ENCODE measurements at places on chromosomes 4 and X. TPM values are rescaled to one million over a fixed set of nuclear protein-coding genes. Genes with fewer than 3 reads are reported as not detected.

DNA sequence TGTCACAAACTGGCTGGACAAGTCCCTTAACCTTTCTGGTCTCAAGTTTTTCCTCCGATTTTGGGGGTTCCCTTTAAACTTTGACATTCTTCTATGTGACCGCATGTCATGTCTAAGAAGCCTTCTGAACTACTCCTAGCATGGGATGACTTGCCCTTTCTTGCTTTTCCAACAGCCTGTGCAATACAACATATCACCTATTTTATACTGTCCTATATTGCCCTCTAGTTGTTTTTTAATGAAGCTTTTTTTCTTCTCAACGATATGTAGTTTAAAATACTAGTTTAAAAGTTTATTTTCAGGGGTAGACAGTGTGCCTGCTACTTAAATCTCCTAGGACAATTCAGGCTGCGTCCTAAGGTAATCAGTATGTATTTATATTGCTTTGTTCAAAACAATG, 1.0 kb upstream of the IGBP1 start:
- DNase-seq: no peak

- DNase-seq: no peak
These were observed 88.6 kb downstream of the GSTCD start for GRCh38 chr4:105797225-105797624.

- no peak for DNase-seq
These were observed 18.8 kb upstream of the SYNPO2 start for GRCh38 chr4:118869808-118870342.

- DNase-seq: no peak
These were observed 758 bp downstream of the IQSEC2 start for GRCh38 chrX:53280331-53281320.

GRCh38 chr4:39422247-39422646, 15.5 kb downstream of the KLB start:
- DNase-seq: no peak

- no peak for DNase-seq
These were observed 67.8 kb downstream of the HOPX start for GRCh38 chr4:56613101-56613862.

DNA sequence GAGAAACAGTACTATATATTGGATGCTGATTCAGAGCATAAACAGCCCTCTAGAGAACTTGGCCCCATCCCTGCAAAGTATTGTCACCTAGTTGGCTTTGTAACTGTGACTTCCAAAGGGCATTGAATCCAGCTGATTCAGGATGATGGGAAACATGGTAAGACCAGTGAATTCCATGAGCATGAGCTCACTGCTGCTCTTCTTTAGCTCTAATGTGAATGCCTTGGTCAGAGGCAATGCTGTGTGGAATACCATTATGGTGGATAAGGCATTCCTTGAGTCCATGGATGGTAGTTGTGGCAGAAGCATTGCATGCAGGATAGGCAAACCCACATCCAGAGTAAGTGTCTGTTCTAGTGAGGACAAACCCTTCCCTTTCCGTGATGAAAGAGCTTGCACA, 365.6 kb upstream of the EDA2R start:
- no peak for DNase-seq

GRCh38 chrX:9958183-9958582, 9.0 kb upstream of the CLDN34 start:
- no peak for DNase-seq

The RTL3 gene
- not detected for total RNA-seq

- no peak for DNase-seq
These were observed 7.0 kb upstream of the BEND4 start for GRCh38 chr4:42159271-42160001.

- no peak for DNase-seq
These were observed 37.8 kb downstream of the PCDH10 start for GRCh38 chr4:133186845-133187244.

DNA sequence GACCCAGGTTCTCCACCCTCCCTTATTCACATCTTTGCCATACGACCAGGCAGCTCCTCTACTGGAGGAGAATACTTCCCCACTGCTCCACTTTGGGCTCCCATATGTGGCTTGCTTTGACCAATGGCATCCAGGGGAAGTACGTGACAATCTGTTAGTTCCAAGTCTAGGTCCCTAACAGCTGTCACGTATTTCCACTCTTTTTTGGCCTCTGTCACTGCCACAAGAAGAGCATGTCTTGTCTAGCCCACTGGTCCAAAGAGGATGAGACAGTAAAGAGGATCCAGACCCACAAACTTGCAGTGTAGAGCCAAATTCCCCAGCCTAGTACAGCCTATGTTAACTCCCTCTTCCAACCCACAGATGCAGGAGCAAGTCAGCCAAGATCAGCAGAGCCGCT, 49.7 kb upstream of the GATB start:
- DNase-seq: no peak

DNA sequence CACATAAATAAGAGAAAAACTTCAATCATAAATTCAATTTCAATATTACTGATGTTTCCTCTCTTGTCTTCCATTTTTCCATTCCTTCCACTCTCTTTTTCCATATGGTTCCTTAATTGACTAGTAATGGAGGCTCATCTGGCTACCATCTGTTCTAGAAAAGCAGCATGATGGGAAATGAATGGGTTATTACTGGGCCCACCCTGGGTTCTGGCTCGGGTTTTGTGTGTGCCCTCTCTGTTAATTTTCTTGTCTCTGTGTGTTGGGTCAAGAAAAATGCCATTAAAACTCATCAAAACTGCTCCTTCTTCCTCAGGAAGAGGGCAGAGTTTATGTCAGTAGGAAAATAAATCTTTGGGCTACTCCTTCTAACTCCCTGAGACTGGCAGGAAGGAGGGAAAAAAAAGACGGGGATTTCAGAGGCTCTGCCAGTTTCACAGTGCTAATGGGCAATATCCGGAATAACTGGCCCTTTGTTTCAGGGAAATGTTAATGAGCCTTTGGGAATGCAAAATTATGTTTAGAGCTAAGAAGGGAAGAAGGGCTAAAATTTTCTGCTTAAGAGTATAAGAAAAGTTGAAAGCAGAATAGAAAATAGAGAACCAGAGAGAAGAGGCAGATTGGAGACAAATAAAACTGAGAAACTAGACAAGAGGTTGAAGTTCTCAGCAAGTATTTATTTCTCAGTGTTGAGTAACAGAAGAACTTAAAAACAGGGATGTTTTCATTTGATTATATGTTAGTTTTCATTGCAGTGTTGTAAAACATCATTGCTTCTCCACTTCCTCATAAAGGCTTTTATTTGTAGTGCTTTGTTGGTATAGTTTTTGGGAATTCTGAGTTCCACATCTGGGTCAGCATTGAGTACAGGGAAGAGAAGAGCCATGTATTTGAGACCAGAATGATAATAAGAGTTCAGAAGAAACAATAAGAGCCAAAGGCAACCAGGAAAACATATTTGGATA, 19.7 kb downstream of the GABRB1 start:
- no peak for DNase-seq

The DCLK2 gene
- total RNA-seq: 7.8 TPM

The BEX2 gene
- total RNA-seq: 50.4 TPM

DNA sequence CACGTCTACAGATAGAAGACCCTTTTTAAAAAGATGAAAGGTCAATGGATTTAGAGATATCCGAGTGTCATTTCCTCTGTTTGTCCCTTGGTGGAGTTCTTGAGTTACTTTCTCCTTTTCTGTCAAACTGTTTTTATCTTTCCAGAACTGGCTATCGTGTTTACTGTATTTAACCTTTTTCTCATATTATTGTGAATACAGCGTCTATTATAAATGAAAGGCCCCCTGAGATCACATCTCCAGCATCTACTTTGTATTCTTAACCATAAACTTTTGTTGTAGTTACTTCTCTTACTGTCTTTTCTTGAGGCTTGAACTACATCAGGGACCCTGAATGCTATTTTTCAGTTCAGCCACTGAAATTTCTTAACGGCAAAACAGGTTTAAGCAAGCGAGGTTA, 4.0 kb upstream of the PCDH7 start:
- DNase-seq: no peak

DNA sequence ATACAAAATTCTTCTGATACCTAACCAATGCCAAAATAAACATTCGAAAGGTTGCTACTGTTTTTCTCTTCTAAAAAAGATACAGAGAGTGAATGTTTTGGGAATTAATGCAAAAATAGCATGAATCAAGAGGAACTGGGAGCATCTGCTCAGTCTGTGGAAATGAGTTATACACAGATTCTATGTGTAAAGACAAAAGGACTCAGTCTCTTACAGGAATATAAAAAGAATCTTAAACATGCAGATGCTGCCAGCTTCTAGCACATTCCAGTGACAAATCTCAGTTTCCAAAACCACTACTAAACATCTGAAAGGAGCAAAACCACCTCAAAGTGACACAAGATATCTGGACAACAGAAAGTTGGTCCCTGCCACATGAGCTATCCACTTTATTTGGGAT, 55.0 kb downstream of the PAPSS1 start:
- DNase-seq: no peak

DNA sequence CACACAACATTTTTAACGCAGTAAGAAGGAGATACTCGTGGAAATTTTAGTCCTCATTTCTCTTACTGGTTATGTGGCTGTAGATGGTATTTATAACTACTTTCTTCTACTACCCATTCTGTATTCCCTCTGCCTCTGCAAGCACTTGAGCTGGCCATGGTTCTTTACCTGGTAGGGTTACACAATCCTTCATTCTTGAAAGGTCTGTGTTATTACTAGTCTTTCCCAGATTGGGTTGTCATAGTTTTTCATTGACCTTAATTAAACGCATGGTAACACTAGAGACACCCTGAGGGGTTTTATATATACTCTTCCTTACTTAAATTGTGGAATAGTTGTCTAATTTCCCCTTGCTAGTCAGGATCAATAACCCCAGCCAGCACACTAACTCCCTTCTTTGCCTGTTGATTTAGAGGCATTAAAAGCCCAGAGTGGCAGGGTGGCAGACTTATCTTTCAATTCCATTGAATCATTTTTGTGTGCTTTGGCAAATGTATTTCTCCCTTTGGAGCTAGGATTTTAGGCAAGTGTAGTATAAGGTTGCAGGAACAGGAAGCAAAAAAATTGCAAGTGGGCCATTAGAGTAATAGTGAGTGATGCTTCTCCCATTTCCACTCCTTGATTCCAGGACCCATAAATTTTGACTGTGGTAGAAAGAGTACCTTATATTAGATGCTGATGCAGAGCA, 113.6 kb upstream of the EMCN start:
- no peak for DNase-seq

The UGT2B7 gene
- not detected for total RNA-seq

The PRRG1 gene
- 16.5 TPM for total RNA-seq

Measured in endothelial cell (in vitro differentiated cells).